ENCODE measurements at places on chromosomes 5 and 9.

GRCh38 chr9:15220658-15221318, 86.2 kb downstream of the TTC39B start:
- no peak for DNase-seq

- DNase-seq, result no peak
Observed at GRCh38 chr5:173330338-173331206, 2.4 kb upstream of the STC2 start.

GRCh38 chr5:99587983-99588382, 659.2 kb upstream of the CHD1 start:
- no peak for DNase-seq

DNA sequence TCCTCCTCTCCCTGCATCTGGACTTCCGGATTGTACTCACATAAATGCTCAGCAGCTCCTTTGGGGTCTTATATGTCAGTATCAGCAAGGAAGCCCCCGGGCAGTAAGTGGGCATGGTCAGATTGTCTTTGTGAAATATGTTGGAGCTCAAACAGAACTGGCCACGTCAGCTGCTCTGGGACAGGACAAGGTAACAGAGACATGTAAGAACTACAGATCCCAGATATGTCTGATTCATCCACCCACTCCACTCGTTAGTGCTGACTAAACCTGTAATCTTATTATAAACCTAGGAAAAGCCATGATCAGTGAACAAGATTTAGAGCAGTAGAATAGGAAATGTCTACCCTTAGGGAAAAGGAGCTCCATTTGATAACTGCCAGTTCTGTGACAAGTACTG, 561.8 kb downstream of the CETN3 start:
- DNase-seq, result no peak

GRCh38 chr9:125166762-125167161, 22.8 kb downstream of the PPP6C start:
- no peak for DNase-seq

GRCh38 chr5:167402671-167403070, 888.8 kb upstream of the WWC1 start:
- DNase-seq, result no peak

GRCh38 chr9:123135430-123135829, 102.0 kb downstream of the GPR21 start:
- no peak for DNase-seq

DNA sequence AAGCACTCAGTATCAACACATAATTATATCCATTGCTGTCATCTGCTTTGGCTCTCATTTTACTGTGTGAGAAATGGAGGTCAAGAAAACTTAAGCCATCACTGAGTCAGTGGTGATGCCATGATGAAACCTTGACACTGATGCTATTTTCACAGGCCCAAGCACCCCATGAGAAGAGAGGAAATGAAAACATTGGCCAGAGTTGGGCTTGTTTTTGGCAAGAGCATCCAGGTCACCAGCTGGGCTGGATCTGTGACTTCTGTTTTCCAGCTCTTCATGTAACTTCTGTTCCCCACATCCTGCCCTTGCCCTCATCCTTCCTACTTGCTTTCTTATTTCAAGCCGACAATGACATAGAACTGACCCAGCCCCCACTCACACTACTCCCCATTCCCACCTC, 10.0 kb downstream of the LCP2 start:
- DNase-seq, result no peak

DNA sequence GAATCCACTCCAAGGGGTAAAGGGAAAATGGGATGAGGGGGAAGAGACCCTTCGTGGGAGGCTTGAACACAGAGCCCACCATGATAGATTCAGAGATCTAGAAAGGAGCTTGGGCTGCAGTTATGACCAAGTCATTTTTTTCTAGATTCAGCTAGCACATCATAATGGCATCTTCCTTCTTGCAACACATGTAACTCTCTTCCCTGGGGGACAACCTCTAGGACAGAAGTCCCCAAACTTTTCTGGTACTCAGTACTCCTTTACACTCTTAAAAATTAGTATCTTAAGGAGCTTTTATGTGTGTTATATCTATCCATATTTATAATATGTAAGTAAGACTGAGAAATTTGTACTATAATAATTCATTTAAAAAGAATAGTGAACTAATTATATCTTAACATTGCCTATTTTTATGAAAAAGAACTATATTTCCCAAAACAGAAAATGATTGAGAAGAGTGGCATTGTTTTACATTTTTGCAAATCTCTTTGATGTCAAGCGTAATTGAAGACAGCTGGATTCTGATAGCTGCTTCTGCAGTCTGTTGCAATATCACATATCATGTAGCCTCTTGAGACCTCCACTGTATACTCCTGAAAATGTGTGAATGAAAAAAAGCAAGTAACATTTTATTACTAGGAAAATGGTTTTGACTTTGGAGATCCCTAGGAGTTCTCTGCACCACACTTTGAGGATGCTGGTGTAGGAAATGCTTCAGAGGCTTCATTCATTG, 875 bp downstream of the ACO1 start:
- no peak for DNase-seq

DNA sequence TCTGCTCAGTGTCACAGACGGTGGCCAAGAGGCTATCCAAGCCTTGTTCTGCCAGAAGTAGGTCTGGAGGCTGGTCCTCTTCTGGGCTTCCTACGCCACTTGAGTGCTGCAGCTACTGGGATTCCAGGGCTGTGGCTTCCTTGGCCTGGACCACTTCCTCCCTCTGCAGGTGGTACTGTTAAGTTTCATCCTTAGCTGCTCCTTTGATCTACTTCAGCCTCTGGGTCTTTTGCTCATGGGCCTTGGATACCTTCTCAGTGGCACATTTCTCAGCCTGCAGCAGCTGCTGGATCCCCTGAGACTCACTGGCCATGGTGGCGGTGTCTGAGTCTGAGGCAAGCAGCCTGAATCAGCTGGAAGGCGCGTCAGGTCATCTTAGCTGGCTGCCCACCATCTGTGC, 10.3 kb downstream of the CNOT8 start:
- DNase-seq, result no peak

- no peak for DNase-seq
Observed at GRCh38 chr5:62974623-62975022, 396.0 kb downstream of the LRRC70 start.

- DNase-seq, result no peak
Observed at GRCh38 chr9:69307446-69308205, 17.4 kb upstream of the ENTREP1 start.

DNA sequence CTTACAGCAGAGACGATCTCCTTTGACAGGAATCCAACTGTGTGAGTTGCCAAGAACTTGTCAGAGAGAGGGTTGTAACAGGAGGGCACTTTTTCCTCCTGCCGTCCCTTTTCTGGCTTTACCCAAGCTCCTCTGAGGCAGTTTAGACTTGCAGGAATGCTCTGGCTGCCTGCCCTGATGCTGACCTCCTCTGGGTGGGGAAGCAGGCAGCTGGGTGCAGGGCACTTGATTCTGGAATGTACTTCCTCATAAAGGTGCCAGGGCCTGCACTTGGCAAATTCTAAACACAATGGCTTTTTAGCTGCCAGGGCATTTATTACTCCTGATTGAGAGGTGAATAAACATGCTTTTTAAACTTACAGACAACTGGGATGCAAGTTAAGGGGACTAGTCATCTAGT, 190.4 kb downstream of the EPB41L4A start:
- DNase-seq, result peak; percentile 85

GRCh38 chr9:14320271-14321181, 6.6 kb upstream of the NFIB start:
- no peak for DNase-seq

DNA sequence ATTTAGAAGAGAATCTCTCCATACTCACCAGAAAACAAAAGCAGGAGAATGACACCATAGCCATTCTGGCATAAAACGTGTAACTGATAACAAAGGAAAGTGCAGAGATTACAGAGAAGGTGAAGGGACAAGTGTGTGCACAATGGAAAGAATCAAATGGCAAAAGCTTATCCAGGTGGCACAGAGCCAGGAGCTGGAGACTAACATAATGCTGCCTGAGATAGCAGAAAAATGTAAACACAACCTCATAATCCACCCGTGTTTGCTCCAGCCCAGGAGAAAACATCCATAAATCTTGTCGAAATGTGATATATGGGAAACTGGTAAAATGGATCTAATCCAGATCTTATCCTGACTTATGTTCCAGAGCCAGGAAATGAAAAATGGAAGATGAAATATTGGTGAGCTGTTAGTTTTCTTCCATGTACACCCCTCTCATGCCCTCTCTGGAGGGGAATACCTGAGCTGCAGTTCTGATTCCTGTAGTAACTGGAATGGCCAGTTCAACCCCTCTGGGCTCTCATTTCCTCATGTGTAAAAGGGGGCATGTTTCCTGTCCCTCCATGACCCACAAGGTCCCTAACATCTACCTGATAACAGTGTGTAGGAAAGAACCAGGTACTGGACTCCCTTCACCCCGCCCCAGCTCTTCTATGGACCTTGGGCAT, 212.3 kb upstream of the DAPK1 start:
- no peak for DNase-seq

GRCh38 chr5:138962614-138963370, 87.7 kb upstream of the LRRTM2 start:
- DNase-seq, result peak; percentile 22

GRCh38 chr5:115543365-115544042, 1.1 kb downstream of the FEM1C start:
- no peak for DNase-seq

- DNase-seq, result no peak
Observed at GRCh38 chr9:109088221-109088620, 31.5 kb downstream of the TMEM245 start.

DNA sequence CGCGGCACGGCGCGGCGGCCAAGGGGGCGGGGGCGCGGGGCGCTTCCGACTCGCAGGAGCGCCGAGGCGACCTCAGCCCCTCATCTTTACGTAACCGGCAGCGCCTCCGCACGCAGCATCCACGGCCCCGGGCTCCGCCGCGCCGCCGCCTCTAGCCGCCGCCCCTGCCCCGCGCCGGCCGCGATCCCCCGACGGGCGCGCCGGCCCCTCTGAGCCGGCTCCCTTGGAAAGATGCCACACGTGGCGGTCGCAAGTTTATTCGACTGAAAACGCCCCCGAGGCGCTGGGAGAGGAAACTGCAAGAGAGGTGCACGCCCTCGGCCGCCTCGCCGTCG, 1.0 kb downstream of the KLF9 start:
- DNase-seq, result peak; percentile 96

DNA sequence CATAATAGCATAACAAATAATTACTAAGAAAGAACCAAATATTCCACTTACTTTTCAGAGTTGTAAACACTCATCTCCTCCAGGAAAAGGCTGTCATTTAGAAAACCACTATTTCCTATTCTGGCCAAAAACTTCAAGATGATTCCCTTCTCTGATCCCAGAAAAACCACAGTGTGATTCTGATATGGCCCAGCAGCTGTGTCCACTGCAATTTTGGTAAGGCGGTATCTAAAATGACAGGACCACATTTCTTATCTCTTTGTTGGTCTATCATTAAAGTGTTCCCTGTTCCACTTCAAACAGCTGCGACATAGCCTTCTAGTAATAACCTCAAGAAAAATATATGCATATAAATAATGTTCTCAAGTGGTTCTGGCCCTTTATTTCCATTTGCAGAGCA, 96.1 kb downstream of the SEMA6A start:
- no peak for DNase-seq

Data from posterior vena cava (tissue), 2 donors.